ENCODE measurements at places on chromosomes 12 and 14.
A peak's percentile ranks its signal among the peaks of the same experiment; 100 is the strongest.

- DNase-seq: no peak
Measured at GRCh38 chr12:123910761-123911193, 61.9 kb downstream of the CCDC92 start.

DNA sequence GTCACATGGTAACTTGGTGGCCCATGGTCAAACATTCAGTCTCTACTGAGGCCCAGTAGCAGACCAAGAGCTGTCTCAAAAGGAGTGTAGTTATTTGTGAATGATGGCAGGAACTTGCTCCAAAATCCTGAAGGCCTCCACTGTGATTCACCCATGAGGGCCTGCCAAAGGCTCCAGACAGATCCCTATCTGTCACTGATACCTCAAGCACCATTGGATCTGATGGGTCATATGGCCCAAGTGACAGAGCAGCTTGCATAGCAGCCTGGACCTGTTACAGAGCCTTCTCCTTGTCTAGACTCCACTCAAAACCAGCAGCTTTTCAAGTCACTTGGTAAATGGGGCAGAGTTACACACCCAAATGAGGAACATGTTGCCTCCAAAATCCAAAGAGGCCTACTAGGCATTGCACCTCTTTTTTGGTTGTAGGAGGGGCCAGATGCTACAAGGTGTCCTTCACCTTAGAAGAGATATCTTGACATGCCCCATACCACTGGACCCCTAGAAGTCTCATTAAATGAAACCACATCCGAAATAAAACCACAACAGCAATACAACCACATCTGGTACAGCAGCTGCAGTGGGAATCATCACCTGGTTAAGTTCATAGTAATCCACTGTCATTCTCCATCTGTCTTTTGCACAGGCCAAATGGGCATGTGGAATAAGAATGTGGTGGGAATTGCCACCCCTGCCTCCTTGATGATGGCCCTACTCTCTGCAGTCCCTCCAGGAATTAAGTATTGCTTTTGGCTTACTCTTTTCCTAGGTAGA lies 150.4 kb upstream of the MAX start:
- DNase-seq: no peak

DNA sequence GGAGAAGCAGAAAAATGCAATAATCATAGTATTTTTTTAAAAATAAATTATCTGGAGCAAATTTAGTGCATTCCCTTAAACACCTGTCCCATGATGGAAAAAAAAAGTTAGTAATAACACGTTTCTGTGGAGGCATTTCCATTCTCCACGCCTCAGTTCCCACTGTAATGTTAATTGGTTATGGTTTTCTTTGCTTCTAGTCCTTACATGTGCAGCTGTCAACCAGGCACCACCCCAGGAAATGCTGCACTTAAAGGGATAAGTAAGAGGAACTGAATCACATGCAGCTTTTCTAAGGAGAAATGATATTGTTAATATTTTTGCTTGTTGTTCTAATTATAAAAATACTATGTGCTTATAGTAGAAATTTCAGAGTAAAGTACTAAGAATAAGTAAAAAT lies 240.3 kb downstream of the ZFP36L1 start:
- DNase-seq: peak; percentile 48

- no peak for DNase-seq
Measured at GRCh38 chr14:70662080-70662479, 20.4 kb downstream of the TTC9 start.

DNA sequence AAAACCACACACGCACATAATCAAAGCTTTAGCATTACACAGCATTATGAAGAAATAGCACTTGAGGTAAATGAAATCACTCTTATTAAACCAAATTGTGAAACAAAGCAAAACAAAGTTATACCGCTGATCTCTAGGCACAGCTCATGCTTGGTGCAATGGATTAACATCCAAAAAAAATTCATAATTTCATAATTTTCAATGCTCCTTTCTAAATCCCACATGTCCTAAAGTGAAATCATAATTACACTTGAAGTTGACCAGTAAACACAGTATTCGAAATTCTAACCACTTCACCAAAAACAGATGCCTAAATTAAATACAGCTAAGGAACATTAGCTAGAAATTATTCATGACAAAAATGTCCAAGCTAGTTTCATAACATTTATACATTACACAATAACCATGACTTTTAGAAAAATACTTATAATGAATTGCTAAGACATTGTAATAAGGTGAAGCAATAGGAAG lies 1.5 kb downstream of the MLH3 start:
- DNase-seq: no peak

- DNase-seq: no peak
Measured at GRCh38 chr12:73951956-73952703, 585.5 kb upstream of the ATXN7L3B start.

GRCh38 chr14:68663385-68664076 lies 129.3 kb downstream of the ZFP36L1 start:
- peak; percentile 65 for DNase-seq

All from foreskin fibroblast (primary cell).